ENCODE measurements at places on chromosomes 5 and 9.

GRCh38 chr9:134221273-134222017 lies 57.1 kb upstream of the RNU6ATAC start:
- no peak overlapping the region for H3K4me3 ChIP-seq
- H3K36me3 ChIP-seq = no peaks in the 10 kb centered on the region
- DNase-seq = no peak
- H3K4me1 ChIP-seq = peaks cover 23% of the 10 kb centered on the region
- no peak overlapping the region for H3K27ac ChIP-seq
- H3K27me3 ChIP-seq = no peaks in the 10 kb centered on the region

DNA sequence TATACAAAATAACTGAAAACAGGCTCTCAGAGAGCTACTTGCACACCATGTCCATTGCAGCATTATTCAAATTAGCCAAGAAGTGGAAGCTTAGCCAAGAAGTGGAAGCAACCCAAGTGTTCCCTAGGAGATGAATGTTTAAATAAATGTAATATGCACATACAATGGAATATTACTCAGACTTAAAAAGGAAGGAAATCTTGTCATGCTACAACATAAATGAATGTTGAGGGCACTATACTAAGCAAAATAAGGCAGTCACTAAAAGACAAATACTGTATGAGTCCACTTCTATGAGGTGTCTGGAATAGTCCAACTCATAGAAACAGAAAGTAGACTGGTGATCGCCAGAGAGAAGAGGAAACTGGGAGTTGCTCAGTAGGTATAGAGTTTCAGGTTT lies 438.1 kb downstream of the MAT2B start:
- DNase-seq = no peak
- no peaks in the 10 kb centered on the region for H3K27me3 ChIP-seq
- H3K36me3 ChIP-seq = no peaks in the 10 kb centered on the region
- no peaks in the 10 kb centered on the region for H3K4me1 ChIP-seq
- H3K27ac ChIP-seq = no peak overlapping the region

DNA sequence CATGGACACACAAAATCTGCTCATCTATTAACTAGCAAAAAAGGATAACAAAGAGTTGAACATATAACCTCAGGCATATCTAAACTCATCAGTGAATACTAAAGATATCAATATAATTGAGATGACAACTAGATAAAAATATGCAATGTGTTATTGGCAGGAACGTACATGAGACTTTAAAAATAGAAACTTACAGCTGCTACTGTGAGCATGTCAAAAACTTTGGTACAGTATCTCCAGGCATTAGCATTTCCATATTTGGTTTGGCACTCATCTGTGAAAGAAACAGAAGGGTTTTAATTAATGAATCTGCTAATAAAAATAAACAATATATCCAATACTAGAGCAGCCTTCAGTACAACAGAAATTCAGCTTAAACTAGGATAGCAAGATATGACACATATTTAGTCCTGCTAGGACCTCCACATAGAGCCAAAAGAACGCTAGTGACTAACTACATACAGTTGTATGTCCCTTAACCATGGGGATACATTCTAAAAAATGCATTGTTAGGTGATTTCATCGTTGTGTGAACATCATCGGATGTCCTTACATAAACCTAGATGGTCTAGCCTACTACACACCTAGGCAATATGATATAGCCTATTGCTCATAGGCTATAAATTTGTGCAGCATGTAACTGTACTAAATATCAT lies 10.5 kb upstream of the SCAI start:
- H3K4me1 ChIP-seq = peaks cover 3% of the 10 kb centered on the region
- no peak for DNase-seq
- H3K36me3 ChIP-seq = peaks cover 52% of the 10 kb centered on the region

- no peak for DNase-seq
- no peaks in the 10 kb centered on the region for H3K4me1 ChIP-seq
- no peak overlapping the region for H3K27ac ChIP-seq
- H3K27me3 ChIP-seq = no peaks in the 10 kb centered on the region
These were observed 399.0 kb downstream of the LRRC70 start for GRCh38 chr5:62977661-62978060.

DNA sequence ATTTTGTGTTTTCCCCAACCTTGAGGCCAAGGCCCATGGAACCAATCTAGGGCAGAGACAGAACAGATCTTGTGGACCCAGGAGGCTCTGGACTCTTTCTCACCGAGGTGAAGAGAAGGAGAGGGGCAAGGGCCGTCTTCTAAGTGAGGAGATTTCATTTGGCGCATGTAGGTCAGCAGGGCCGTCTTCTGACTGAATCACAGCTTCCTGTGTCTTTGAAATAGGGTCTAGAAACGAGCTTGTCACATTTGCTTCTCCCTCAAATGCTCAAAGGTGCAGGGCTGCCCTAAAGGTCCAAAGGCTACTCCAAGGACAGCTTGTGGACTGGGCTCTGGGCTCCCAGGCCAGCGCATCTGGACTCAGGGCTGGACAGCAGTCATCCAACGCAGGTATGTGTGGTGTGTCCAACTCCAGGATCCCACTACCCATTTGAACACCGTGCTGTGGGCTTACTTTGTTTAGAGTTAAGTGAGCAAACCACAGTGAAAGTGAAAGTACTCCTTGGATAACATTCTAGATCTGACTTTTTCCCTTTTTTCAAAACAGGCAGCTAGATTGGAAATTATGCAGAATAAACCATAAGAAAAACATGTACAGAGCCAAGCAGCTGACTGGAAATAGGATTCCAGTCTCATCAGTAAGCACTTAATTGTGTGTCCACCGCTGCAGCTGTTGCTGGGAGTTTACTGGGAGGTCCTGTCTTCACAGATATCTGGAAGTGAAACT lies 357.0 kb downstream of the GADD45G start:
- DNase-seq = peak; percentile 50
- H3K27ac ChIP-seq = no peak overlapping the region
- H3K4me3 ChIP-seq = no peak overlapping the region
- no peaks in the 10 kb centered on the region for H3K27me3 ChIP-seq
- no peaks in the 10 kb centered on the region for H3K36me3 ChIP-seq

GRCh38 chr5:6436715-6437331 lies 11.8 kb upstream of the UBE2QL1 start:
- no peaks in the 10 kb centered on the region for H3K36me3 ChIP-seq
- H3K27me3 ChIP-seq = peaks cover 5% of the 10 kb centered on the region
- no peak overlapping the region for H3K4me3 ChIP-seq
- H3K4me1 ChIP-seq = no peaks in the 10 kb centered on the region

DNA sequence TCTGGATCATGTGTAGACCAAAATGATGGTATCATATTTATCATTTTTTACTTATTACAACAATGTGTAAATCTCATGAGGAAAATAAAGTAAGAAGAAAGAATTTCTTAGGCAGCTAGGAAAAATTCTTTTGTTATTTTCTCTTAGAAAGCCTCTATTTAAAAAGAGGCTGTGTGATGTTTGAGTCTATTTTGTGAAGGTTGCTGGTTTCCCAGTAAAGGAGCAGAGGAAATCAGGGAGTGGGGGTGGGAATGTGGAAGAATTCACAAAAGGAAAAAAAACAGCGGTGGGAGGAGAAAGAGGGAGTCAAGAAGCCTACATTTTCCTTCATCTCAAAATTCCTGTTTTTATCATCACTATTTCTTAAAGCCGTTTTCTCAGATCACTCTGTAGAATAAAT lies 20.1 kb downstream of the PTCH1 start:
- H3K36me3 ChIP-seq = peaks cover 23% of the 10 kb centered on the region
- no peaks in the 10 kb centered on the region for H3K27me3 ChIP-seq
- peaks cover 5% of the 10 kb centered on the region for H3K4me1 ChIP-seq

DNA sequence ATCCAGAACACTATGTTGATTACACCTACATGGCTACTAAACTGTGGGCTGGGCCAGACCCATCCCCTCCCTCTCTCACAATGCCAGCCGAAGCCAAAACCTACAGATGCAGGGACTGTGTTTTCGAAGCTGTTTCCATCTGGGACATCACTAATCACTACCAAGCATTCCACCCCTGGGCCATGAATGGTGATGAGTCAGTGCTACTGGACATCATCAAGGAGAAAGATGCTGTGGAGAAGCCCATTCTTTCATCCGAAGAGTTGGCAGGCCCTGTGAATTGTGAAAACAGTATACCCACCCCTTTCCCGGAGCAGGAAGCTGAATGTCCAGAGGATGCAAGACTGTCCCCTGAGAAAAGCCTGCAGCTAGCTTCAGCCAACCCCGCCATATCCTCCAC lies 65.0 kb downstream of the ZNF462 start:
- no peaks in the 10 kb centered on the region for H3K27me3 ChIP-seq
- H3K4me3 ChIP-seq = no peak overlapping the region
- no peak for DNase-seq
- H3K36me3 ChIP-seq = peaks cover 80% of the 10 kb centered on the region
- H3K27ac ChIP-seq = no peak overlapping the region
- peaks cover 28% of the 10 kb centered on the region for H3K4me1 ChIP-seq

DNA sequence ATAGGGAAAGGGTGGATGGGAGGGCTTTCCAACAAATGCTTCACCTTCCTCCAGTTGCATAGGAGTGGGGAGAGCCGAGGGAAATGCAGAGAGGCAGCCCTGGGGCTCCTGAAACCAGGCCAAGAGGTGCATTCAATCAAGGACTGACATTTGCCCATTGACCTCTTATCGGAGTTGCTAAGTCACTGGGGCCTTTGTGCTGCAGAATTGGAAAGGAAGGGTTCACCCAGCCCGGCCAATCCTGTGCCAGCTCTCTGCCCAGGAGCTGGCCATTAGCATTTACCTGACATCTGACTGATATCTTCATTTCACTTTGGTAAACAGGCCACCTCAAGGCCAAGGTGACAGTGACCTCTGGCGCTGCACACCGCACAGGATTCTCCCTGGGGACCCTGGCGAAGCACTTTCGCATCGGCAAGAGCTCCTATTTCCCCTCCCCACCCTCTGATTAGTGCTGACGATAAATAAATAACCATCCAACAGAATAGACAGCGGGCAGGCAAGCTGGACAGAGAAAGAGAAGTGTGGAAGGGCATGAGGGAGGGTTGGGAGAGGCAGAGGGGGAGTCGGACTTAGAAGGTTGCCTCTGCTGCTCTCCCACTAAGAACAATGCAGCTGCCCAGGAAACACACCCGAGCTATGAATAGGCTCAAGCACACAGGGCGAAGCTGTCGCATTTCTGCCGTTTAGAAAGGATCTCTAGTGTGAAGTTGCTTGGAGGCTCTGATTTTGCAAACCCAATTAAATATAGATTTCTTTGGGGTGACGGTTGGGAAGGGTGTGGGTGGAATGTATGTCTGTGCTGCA lies 57.0 kb upstream of the BOD1 start:
- H3K36me3 ChIP-seq = no peaks in the 10 kb centered on the region
- peaks cover 38% of the 10 kb centered on the region for H3K4me1 ChIP-seq
- no peak overlapping the region for H3K4me3 ChIP-seq
- no peak overlapping the region for H3K27ac ChIP-seq

GRCh38 chr5:139787257-139787567 lies 8.4 kb upstream of the PSD2 start:
- peaks cover 26% of the 10 kb centered on the region for H3K27me3 ChIP-seq
- no peak for DNase-seq
- H3K36me3 ChIP-seq = no peaks in the 10 kb centered on the region
- H3K27ac ChIP-seq = no peak overlapping the region
- peak overlapping the region; percentile 49 for H3K4me3 ChIP-seq

GRCh38 chr5:1479581-1480188 lies 34.4 kb upstream of the SLC6A3 start:
- H3K4me3 ChIP-seq = no peak overlapping the region
- H3K4me1 ChIP-seq = no peaks in the 10 kb centered on the region
- H3K36me3 ChIP-seq = peaks cover 16% of the 10 kb centered on the region

GRCh38 chr5:53126521-53126920 lies 17.0 kb upstream of the MOCS2 start:
- DNase-seq = no peak
- no peaks in the 10 kb centered on the region for H3K36me3 ChIP-seq
- no peak overlapping the region for H3K27ac ChIP-seq

DNA sequence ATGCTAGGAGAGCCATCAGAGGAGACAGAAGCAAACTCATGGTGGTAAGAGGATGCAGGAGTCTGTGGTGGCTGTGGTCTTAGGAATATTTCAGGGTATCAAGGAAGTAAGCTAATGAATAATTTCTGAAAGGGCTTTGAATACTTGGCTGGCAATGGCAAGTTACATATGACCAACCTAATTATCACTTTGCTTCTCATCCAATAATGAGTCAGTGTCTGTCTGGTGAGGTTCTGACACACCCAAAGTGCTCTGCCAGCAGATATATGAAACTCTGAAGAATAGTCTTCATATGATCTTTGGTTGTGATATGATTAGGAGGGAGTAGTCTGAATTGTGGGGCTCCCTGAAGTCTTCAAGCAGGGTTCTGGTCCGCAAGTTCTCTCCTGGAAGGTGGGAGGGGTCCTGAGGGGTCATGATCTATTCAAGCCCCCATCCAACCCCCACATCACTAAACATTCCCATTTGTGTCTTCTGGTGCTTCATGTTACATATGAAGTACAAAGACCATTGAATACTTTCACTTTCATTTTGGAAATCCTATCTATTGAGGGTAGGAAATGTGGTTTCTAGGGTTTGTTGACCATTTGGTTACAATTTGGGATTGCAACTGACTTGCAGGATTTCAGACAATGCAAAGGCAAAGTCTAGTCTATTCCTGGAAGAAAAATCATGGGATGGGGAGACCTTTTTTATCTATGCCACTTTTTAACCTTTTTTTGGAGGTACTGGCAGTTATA lies 199.9 kb upstream of the CDKN2B start:
- no peaks in the 10 kb centered on the region for H3K36me3 ChIP-seq
- no peak overlapping the region for H3K4me3 ChIP-seq
- H3K4me1 ChIP-seq = no peaks in the 10 kb centered on the region
- H3K27me3 ChIP-seq = no peaks in the 10 kb centered on the region
- no peak overlapping the region for H3K27ac ChIP-seq

DNA sequence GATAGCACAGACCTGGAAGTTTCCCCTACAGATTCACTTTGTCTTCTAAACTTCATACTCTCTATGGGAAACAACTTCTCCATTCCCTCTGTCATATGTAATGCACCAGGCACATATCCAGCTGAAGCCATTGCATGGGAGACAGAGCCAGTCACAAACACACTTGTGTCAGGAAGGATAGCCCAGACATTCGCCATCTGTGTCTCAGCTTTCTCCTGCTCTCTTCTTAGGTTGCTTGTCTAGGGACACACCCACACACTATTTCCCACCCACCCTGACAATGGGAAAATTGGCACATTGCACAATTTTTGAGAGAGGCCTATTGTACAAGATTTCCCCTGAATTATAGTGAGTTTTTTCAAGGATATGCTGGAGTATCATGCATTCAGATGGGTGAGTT lies 158.4 kb upstream of the MPDZ start:
- H3K27me3 ChIP-seq = peaks cover 2% of the 10 kb centered on the region
- no peaks in the 10 kb centered on the region for H3K4me1 ChIP-seq
- DNase-seq = no peak
- H3K4me3 ChIP-seq = no peak overlapping the region

Measured in large intestine (tissue), 12 donors.